ENCODE measurements at places on chromosomes 4 and X.

DNA sequence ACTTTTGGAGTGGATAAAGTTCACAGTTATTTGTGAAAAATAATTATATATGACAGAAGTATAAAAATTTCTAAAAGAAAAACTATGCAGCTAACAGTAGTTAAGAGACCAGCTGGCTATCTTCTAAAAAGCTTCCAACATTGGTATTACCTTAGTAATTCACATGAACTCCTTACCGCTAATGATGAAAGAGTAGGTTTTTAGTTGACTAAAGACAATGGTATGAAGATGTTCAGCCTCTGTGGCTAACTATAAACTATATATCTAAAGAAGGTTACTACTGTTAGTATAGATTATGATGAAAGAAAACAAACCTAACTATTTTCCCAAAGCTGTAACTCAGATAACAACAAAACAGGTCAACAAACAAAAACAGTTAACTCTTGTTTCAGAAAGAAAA, 10.4 kb downstream of the CCNI start:
- no peak for DNase-seq

DNA sequence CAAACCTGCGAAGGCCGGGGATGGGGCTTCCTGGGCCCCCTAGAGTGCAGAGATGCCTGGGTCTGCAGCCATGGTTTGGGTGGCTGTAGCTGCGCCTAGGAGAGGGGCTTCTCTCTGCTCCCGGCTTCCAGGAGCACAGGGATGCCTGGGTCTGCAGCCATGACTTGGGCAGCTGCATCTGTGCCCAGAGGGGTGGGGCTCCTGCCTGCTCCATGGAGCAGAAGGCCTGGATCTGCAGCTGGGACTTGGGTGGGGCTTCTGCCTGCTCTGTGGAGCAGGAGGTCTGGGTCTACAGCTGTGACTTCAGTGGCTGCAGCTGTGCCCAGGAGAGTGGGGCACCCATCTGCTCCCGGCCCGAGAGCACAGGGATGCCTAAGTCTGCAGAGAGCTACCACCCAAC, 20.8 kb downstream of the SPON2 start:
- H3K4me3 ChIP-seq = no peak overlapping the region
- no peak overlapping the region for H3K27ac ChIP-seq
- H3K27me3 ChIP-seq = peaks cover 35% of the 10 kb centered on the region
- no peak for DNase-seq
- no peaks in the 10 kb centered on the region for H3K4me1 ChIP-seq

DNA sequence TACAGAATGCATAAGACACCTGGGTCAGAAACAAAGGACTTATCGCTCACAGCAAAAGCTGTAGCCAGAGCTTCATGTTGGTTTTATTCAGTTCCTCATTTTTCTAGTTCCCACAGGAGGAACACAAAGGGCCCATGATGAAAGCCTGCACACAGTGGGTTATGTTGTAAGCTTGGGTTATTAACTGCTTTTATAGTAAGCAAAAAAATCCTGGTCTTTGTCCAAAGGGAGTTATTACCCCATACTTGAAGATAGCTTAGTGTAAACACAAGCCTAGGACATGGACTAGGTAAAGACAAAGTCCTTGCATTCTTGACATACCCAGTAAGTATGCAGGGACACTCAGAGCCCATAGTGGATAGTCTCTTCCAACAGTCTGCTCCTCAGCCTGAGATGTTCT, 11.7 kb downstream of the BBS12 start:
- H3K27ac ChIP-seq = no peak overlapping the region
- no peaks in the 10 kb centered on the region for H3K4me1 ChIP-seq
- no peaks in the 10 kb centered on the region for H3K27me3 ChIP-seq
- DNase-seq = no peak
- H3K36me3 ChIP-seq = no peaks in the 10 kb centered on the region

DNA sequence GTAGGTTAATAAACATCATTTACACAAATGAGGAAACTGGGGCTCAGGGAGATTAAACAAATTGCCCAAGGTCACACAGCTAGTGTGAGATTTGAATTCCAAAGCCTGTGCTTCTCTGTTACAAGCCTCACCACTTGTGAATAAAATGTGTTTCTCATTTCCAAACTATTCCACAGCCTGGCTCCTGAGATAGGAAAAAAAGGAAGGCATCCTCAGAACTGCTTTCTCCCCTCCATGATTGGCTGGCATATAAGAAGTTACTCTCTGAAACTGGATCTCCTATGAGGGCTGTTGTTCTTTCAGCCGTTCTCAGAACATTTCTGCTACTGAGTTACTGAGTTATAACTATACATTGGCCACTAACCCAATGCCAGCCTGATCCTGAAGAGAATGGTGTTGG, 237.9 kb downstream of the MAML3 start:
- H3K4me3 ChIP-seq = no peak overlapping the region
- no peaks in the 10 kb centered on the region for H3K36me3 ChIP-seq
- DNase-seq = no peak
- no peaks in the 10 kb centered on the region for H3K4me1 ChIP-seq
